Vagina (tissue), 2 donors: ENCODE measurements at places on chromosomes 7 and 10. TPM values are rescaled to one million over a fixed set of nuclear protein-coding genes. Genes with fewer than 3 reads are reported as not detected.

GRCh38 chr10:121493521-121493920 is 104.7 kb downstream of the FGFR2 start:
- H3K4me3 ChIP-seq, result no peak overlapping the region
- peaks cover 11% of the 10 kb centered on the region for H3K4me1 ChIP-seq
- no peaks in the 10 kb centered on the region for H3K27me3 ChIP-seq
- H3K27ac ChIP-seq, result no peak overlapping the region

DNA sequence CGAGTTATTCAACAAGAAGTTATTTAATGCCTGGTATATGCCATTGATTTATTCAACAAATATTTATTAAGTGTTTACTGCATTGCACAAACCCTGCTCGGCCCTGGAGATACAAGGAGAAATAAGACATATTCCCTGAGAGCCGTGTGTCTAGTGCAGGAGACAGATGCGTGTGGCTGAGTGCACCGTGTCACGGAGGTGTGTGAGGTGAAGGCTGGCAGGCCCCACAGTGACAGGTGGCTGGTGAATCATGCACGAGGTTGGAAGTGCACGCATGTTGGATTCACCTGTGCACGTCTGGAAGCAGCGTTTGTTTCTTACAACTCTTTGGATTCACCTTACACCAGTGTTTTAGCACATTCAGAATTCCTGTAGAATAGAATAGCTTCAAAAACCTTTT is 136.6 kb upstream of the SHH start:
- no peak for DNase-seq
- no peaks in the 10 kb centered on the region for H3K36me3 ChIP-seq
- H3K27me3 ChIP-seq, result no peaks in the 10 kb centered on the region
- no peak overlapping the region for H3K4me3 ChIP-seq
- H3K27ac ChIP-seq, result no peak overlapping the region
- no peaks in the 10 kb centered on the region for H3K4me1 ChIP-seq

DNA sequence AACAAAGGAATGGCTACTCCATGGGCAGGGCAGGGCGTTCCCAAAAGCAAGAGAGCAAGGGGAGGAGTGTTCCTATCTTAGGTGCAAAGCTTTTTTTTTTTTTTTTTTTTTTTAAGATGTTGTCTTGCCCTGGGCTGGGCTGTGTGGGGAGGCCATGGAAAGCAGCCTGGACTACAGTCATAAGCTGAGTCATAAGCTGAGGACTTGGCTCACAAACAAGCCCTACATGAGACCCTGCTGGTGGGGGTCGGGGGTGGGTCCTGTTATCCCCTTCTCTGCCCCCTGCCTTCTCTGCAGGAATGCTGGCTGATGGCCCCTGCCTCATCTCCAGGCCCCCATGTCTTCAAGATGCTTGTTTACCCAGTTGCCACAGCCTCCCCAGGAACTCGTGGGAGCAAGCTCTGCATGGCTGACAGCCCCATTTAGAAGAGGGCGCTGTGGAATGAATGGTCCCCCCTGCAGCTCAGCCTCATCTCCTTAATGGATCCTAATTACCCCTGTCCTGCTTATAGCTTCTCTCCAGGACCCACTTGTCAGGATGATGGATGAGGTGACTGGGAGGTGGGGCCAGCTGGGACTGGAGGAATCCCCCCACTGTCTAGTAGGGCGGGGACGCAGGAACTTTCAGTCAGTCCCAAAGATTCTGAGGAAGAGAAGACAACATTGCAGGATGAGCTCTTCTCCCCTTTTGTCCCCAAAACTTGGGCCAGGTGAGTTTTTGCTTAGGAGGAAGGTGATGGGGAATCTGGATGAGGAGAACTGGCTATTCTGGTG is 340.8 kb upstream of the PODXL start:
- H3K4me1 ChIP-seq, result no peaks in the 10 kb centered on the region
- no peaks in the 10 kb centered on the region for H3K36me3 ChIP-seq
- no peaks in the 10 kb centered on the region for H3K27me3 ChIP-seq
- no peak overlapping the region for H3K4me3 ChIP-seq

Gene LIPJ
- total RNA-seq, result not detected

- DNase-seq, result no peak
- no peaks in the 10 kb centered on the region for H3K4me1 ChIP-seq
- no peak overlapping the region for H3K27ac ChIP-seq
- H3K27me3 ChIP-seq, result no peaks in the 10 kb centered on the region
Observed at GRCh38 chr7:133536450-133536849, 283.6 kb downstream of the EXOC4 start.

- no peak overlapping the region for H3K4me3 ChIP-seq
- H3K4me1 ChIP-seq, result no peaks in the 10 kb centered on the region
- H3K36me3 ChIP-seq, result no peaks in the 10 kb centered on the region
- DNase-seq, result no peak
- no peaks in the 10 kb centered on the region for H3K27me3 ChIP-seq
- H3K27ac ChIP-seq, result no peak overlapping the region
Observed at GRCh38 chr10:60978287-60979115, 34.5 kb upstream of the RHOBTB1 start.

Gene AGR3
- total RNA-seq, result not detected

Gene GDF2
- total RNA-seq, result not detected

GRCh38 chr10:62512732-62513475 is 138.7 kb downstream of the ZNF365 start:
- H3K4me3 ChIP-seq, result no peak overlapping the region
- DNase-seq, result no peak
- no peak overlapping the region for H3K27ac ChIP-seq
- H3K27me3 ChIP-seq, result no peaks in the 10 kb centered on the region
- no peaks in the 10 kb centered on the region for H3K4me1 ChIP-seq

- no peak overlapping the region for H3K27ac ChIP-seq
- no peak overlapping the region for H3K4me3 ChIP-seq
- no peaks in the 10 kb centered on the region for H3K27me3 ChIP-seq
- DNase-seq, result no peak
- no peaks in the 10 kb centered on the region for H3K36me3 ChIP-seq
- H3K4me1 ChIP-seq, result no peaks in the 10 kb centered on the region
Observed at GRCh38 chr7:29291723-29292618, 97.4 kb downstream of the CHN2 start.

Gene FFAR4
- total RNA-seq, result 1.5 TPM

Gene MRPL32
- total RNA-seq, result 33.9 TPM

DNA sequence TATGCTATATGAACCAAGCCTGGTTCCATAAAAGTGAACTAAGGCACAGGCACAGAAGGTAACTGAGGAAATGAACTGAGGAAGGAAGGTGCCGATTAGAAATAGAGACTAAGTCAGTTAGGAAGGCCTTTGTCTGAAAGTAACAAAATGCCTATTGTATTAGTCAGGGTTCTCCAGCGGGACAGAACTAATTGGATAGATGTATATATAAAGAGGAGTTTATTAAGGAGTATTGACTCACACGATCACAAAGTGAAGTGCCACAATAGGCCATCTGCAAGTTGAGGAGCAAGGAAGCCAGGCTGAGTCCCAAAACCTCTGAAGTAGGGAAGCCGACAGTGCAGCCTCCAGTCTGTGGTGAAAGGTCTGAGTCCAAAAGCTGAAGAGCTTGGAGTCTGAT is 13.9 kb upstream of the PLXNA4 start:
- H3K4me3 ChIP-seq, result no peak overlapping the region
- no peak overlapping the region for H3K27ac ChIP-seq
- no peaks in the 10 kb centered on the region for H3K4me1 ChIP-seq
- no peaks in the 10 kb centered on the region for H3K36me3 ChIP-seq

Gene ASB15
- not detected for total RNA-seq

DNA sequence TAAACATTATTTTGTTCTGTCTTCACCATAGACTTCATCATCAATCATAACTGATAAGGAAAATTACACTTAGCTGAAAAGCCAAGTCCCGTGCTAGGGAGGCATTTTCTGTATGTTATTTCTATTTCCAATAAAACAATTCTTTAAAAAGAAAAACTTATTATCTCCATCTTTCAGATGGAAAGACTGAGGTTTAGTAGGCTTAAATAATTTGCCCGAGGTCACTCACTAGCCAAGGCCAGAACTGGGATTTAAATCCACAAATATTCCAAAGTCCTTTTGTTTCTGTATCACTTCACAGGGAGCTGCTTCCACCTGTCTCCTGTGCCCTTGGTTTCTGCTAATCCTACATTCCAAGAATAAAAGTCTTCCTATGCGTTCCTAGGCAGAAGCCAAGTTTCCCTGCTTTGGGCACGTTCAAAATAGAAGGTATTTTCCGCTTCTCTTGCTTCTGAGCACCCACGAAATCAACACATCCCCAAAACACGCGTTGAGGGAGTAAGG is 732 bp downstream of the CPVL start:
- H3K27me3 ChIP-seq, result no peaks in the 10 kb centered on the region
- peak overlapping the region; percentile 58 for H3K4me3 ChIP-seq
- peak overlapping the region; percentile 35 for H3K27ac ChIP-seq
- H3K4me1 ChIP-seq, result peaks cover 31% of the 10 kb centered on the region
- no peaks in the 10 kb centered on the region for H3K36me3 ChIP-seq

Gene CALCR
- total RNA-seq, result not detected

DNA sequence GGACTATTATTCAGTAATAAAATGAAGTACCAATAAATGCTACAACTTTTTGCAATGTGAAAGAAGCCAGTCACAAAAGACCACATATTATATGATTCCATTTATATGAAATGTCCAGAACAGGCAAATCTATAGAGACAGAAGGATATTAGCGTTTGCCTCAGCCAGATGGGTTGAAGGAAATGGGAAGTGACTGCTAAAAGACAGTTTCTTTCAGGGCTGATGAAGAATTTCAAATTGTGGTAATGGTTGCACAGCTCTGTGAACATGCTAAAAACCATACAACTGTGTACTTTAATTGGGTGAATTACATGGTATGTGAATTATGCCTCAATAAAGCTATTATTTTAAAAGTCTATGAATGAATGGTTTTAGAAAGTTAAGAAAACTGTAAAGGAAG is 23.9 kb upstream of the REEP3 start:
- H3K4me3 ChIP-seq, result no peak overlapping the region
- DNase-seq, result no peak
- H3K36me3 ChIP-seq, result no peaks in the 10 kb centered on the region
- H3K27ac ChIP-seq, result no peak overlapping the region
- no peaks in the 10 kb centered on the region for H3K27me3 ChIP-seq

GRCh38 chr7:34846976-34847375 is 189.0 kb downstream of the NPSR1 start:
- H3K27ac ChIP-seq, result no peak overlapping the region
- H3K4me3 ChIP-seq, result no peak overlapping the region
- H3K4me1 ChIP-seq, result no peaks in the 10 kb centered on the region
- H3K27me3 ChIP-seq, result no peaks in the 10 kb centered on the region
- no peak for DNase-seq

Gene CAV1
- 162 TPM for total RNA-seq

DNA sequence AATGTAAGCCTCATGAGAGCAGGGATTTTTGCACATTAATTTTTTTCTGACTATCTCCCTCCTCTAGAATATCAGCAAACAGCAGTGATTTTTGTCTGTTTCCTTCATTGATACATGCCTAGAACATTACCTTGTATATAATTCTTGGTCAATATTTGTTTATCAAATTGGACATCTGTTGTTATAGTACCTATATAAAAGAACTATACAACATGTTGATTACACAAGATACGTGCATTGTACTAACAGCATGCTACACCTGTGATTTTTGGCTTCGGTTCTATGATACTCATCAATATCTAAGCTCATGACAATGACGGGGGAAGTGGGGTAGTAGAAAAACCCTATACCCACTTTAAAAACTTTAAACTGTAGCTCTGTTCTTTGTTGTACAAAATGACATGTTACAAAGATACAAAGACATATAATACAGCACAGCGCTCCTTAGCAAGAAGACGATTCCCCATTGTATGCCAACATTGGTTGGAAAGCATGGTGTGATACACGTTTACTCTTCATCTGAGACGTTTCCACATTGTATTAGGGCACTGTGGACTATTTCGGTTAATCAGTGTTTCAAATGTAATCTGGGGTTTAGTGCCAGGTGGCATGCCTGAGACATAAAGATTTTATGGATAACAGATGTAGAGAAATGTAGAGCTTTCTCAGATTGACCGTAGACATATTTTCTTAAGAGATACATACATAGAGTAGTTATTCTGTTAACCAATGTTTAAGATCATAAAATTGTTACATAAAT is 70.5 kb upstream of the FOXP2 start:
- no peaks in the 10 kb centered on the region for H3K4me1 ChIP-seq
- H3K27ac ChIP-seq, result no peak overlapping the region
- DNase-seq, result no peak
- no peaks in the 10 kb centered on the region for H3K36me3 ChIP-seq

Gene RELN
- 7.4 TPM for total RNA-seq

Gene TMEM236
- not detected for total RNA-seq

Gene TMEM72
- not detected for total RNA-seq

Gene SDK1
- total RNA-seq, result 16.7 TPM

Gene CPN1
- total RNA-seq, result not detected

Gene PDIA4
- 69.5 TPM for total RNA-seq

- no peaks in the 10 kb centered on the region for H3K36me3 ChIP-seq
- H3K4me3 ChIP-seq, result no peak overlapping the region
- DNase-seq, result no peak
- peaks cover 36% of the 10 kb centered on the region for H3K4me1 ChIP-seq
- peak overlapping the region; percentile 22 for H3K27ac ChIP-seq
Observed at GRCh38 chr10:62027841-62028501, 126.5 kb downstream of the ARID5B start.

- H3K27ac ChIP-seq, result no peak overlapping the region
- no peaks in the 10 kb centered on the region for H3K27me3 ChIP-seq
- peaks cover 18% of the 10 kb centered on the region for H3K4me1 ChIP-seq
Observed at GRCh38 chr7:140669352-140669751, 3.4 kb upstream of the ADCK2 start.

DNA sequence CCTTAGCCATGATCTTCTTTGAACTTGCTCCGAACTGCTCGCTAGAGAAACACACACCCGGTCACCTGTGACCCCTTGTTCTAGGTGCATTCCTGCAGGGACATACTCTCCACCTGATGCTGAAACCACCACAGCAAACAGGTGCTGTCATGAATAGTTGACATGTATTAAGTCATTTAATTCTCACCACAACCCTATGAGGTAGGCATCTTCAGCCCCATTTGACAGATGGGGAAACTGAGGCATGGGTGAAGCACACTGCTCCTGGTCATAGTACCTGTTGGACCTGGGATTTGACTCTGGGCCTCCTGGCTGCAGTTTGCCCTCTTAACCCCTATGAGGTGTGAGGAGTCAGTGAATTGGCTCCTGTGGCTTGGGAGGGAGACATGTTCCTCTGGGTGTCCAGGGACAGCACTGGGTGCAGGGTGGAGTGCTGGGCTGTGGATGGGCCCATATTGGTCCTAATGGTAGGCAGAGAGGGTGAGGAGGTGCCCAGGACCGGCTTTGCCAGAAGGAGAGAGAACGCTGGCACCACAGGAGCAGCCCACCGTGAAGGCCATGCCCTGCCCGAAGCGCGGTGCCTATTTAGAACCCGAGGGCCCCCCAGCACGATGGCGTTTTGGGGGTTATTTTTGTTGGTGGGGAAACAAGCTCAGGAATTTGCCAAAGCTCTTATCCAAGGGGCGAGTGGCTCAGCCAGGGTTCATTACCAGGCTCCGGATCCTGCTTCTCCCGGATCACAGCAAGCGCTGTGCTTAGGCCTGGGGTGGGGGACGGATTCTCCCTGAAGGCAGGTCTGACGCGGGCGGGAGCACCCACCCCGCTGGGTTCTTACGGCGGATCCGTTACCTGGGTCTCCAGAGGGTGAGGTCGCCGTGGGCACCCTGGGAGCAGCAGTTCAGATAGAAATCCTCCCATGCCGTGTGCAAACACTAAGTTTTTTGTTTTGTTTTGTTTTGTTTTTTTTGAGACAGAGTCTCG is 52.3 kb downstream of the GLRX3 start:
- H3K27me3 ChIP-seq, result no peaks in the 10 kb centered on the region
- no peak overlapping the region for H3K4me3 ChIP-seq
- peaks cover 12% of the 10 kb centered on the region for H3K4me1 ChIP-seq
- no peak overlapping the region for H3K27ac ChIP-seq
